Activated CD8-positive, alpha-beta memory T cell treated with anti-CD3 and anti-CD28 coated beads for 1 hour (primary cell): ENCODE measurements at places on chromosomes 11 and 22.

DNA sequence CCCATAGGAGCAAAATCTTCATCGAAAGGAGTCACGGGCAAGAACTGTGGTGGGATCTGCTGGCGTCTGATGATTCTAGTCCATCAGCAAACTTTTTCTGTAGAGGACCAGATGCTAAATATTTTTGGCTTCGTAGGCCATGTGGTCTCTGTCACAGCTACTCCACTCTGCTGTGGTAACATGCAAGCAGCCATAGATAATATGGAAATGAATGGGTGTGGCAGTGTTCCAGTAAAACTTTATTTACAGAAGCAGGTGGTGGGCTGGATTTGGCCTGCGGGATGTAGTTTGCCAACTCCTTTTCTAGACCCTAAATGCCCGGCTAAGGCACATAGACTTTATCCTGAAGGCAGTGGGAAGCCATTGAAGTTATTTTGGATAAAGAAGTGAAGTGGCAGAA is 32.9 kb downstream of the BMAL1 start:
- no peak for DNase-seq

DNA sequence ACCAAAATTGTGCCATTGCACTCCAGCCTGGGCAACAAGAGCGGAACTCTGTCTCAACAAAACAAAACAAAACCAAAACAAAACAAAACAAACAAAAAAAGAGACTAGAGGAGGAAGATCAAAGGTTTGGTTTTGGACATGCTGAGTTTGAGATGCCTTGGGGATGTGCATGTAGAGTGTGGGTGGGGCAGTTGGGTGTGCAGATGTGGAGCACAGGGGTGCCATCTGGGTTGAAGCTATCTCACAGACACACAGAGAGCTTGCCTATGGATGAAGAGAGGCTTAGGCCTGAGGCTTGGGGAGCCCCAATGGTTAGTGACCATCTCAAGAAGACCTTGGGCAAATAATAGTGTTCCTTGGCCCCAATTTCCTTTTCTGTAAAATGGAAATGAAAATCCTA is 45.8 kb upstream of the EIF3D start:
- DNase-seq, result no peak

- no peak for DNase-seq
Measured at GRCh38 chr11:130766650-130767565, 149.4 kb downstream of the SNX19 start.

DNA sequence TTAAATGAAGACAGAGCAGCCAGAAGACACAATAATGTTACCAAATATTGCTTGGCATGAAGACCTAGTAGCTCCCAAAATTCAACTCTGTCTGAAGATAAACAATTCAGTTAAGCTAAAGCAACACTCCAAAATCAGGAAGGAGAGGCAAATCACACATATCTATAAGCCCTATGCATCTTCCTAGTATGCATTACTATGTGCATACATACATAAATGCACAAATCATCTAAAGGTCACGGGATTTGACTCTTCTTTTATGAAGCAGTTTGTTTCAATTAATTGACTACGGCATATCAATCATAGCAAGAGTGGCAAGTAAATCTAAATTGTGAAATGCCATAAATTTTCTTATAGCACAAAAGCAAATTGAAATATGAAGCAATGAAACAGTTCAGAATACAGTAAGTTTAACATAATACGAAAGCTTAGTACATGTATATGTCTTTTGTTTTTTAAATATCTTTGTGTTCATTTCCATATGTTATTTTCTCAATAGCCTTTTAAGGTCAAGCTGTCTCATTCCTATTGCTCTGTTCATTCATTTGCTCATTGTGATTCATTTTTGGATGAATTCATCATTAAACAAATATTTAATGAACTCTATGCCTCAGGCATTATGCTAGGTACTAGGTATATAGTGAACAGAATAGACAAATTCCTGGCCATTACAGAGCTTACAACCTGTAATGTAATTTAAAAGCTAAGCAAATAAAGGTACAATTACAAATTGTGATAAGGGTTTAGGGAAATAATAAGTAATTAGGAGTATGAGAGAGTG is 540.5 kb downstream of the DLG2 start:
- no peak for DNase-seq

DNA sequence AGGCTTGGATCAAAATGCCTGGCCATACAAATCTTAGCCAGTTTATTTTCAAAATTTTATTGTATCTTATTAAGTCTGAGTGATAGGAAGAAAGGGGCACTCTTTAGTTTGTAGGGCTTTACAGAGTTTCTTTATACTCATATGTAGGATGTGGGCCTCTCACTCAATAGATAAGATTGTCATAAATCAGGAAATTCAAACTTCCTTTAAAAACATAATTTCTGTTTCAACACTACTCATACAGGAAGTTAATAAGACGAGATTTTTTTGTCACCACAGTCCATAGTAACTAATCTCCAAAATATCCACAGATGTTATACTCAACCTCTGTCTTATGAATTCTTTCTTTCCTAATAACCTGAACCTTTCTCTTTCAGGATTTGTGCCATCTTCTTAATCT is 13.3 kb upstream of the OR56B4 start:
- no peak for DNase-seq
